Lung microvascular endothelial cell (primary cell): ENCODE measurements at places on chromosomes 6 and 20.

GRCh38 chr20:58150772-58151171 lies 77.7 kb downstream of the ANKRD60 start:
- no peak for DNase-seq

DNA sequence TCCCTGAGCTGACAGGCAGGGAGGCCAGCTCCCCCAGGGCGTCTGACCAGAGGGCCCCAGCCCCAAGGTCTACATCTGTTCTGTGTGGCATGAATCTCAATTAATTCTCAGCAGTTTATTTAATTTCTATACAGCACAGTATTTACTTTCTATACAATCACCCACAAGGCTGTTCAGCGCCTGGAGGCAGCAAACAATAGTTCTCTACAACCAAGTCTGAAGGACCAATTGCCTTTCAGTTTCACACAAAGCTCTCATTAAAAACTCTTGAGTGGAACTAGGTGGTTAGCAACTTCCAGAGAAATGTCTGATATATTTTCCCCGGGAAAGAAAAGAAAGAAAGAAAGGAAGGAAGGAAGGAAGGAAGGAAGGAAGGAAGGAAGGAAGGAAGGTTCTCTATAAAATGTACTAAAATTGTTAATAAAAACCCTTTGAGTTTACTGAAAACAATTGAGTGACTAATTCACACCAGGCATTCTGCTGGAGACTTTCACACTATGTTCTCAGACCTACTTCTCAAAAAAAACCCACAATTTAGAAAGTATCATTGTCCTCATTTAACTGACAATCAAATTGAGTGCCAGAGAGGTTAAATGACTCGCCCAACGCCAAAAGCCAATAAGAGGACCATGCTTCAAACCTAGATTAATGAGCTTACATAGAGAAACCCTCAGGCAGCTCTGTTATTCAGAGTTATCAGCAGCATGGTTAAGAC lies 62.5 kb downstream of the METTL24 start:
- no peak for DNase-seq

GRCh38 chr20:36214684-36215256 lies 21.5 kb upstream of the AAR2 start:
- DNase-seq, result peak; percentile 42

DNA sequence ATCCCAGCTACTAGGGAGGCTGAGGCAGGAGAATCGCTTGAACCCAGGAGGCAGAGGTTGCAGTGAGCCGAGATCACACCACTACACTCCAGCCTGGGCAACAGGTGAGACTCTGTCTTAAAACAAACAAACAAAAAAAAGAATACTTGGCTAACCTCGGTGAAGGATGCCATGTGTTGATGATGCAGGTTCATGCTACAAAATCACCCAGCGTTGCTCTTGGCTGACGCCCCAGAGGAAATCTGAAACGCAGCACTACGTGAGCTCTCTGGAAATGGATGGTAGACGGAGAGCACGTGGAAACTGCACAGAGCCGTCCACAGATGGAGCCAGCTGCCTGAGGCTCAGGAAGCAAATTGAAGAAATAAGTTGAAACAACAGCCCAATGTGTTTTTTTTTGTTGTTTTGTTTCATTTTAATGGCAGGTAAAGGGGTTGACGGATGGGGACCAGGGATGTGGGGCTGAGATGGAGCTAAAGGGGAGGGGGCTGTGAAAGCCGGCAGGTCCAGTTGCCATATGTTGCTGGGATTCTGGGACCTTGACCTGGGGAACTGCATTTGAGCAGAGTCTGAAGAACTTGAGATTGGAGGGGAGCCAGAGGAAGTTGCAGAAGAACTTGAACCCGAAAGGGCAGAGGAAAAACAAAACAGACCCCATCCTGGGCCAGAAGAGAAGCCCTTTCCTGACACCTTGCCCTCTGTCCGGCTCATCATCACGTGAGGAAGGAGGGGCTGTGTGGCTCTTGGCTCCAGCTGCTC lies 12.8 kb upstream of the MANBAL start:
- DNase-seq, result peak; percentile 79

GRCh38 chr20:58897488-58897887 lies 45.0 kb downstream of the GNAS start:
- no peak for DNase-seq
